ENCODE measurements at places on chromosomes 3 and 15.
A peak's percentile ranks its signal among the peaks of the same experiment; 100 is the strongest.

DNA sequence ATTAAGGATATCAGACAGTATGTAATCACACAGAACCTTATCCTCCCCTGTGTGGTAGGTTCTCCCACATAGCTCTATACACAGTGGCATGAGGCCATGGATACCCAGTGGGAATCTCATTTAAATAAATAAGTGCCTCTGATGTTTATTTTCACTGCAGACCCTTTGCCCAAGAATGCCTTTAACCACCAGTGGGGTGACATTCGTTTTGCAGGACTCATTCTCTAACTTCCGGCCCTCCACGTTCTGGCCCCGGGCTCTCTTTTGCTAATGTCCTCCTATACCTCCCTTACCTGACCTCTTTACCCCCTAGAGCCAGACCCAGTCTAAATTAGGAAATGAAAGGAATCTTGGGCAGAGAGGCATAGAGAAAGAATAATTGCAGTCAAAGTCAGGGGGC lies 8.3 kb downstream of the CCDC80 start:
- DNase-seq: no peak

DNA sequence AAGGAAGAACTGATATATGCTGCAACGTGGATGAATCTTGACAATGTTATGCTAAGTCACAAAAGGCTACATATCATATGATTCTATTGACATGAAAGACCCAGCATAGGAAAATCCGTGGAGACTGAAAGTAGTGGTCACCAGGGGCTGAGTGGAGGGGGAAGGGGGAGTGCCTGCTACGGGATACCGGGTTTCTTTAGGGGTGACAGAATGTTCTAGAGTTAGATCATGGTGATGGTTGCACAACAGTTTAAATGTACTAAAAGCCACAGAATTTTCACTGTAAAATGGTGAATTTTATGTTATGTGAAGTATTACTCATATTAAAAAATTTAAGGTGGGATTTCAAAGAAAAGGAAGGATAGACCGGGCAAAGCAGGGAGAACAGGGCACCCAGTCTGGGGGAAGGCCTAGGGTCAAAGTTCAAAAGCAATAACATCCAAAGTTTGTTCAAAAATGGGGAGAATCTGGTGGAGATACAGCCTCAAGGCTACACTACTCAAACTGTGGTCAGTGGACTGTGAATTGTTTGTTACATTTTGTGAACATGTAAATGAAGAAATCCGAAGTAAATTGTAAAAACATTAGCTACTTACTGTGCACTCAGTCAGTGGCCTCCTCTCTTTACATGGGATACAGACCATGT lies 74.2 kb upstream of the FNDC3B start:
- no peak for DNase-seq

- no peak for DNase-seq
These were observed 18.8 kb upstream of the THRB start for GRCh38 chr3:24513463-24513862.

DNA sequence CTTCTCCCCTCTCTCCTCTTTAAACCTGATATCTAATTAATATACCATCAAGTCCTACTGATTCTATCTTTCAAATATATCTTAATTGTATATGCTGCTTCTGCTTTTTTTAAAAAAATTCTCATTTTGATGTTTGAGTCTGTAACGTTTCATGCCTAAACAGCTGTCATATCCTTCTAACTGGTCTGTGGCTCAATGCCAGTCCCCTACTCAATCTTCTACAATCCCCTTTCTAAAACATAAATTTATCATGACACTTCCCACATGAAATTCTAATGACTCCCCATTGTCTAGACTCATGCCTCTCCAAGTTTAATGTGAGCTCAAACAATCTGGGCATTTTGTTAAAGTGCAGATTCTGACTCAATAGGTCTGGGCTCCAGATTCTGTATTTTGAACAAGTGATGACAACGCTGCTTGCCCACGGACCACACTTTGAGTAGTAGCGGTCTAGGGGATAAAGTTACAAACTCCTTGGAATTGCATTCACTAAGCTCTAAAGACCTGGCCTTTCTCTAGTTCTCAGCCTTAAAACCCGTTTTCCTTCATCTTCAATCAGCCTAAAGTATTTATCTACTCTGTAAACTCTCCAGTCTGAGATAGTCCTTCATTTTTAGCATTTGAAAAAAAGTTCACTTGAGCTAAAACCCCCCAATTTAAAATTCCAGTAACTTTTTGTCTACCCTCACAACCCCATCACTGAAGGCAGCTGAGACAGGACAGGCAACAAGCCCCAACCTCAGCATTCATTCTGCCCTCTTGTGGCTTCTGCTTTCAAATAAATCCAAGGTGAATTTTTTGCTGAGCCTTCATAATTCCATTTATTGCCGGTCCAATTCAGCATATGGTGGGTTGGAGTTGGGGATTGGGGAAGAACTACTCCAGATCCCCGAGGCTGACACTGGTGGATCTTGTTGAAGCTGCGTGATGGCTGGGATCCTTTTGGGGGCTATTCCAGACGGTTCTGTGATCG lies 88.1 kb upstream of the THRB start:
- DNase-seq: no peak

- DNase-seq: peak; percentile 56
These were observed 16.7 kb upstream of the ISLR start for GRCh38 chr15:74156678-74157411.

GRCh38 chr15:98858610-98859023 lies 149.0 kb downstream of the PGPEP1L start:
- no peak for DNase-seq

GRCh38 chr3:161305095-161305991 lies 66.0 kb downstream of the SPTSSB start:
- DNase-seq: no peak

GRCh38 chr3:117168896-117169295 lies 459.3 kb downstream of the TUSC7 start:
- DNase-seq: no peak

- no peak for DNase-seq
These were observed 5.9 kb upstream of the POLG start for GRCh38 chr15:89340573-89340972.

- no peak for DNase-seq
These were observed 257.9 kb downstream of the UACA start for GRCh38 chr15:70505411-70505919.

DNA sequence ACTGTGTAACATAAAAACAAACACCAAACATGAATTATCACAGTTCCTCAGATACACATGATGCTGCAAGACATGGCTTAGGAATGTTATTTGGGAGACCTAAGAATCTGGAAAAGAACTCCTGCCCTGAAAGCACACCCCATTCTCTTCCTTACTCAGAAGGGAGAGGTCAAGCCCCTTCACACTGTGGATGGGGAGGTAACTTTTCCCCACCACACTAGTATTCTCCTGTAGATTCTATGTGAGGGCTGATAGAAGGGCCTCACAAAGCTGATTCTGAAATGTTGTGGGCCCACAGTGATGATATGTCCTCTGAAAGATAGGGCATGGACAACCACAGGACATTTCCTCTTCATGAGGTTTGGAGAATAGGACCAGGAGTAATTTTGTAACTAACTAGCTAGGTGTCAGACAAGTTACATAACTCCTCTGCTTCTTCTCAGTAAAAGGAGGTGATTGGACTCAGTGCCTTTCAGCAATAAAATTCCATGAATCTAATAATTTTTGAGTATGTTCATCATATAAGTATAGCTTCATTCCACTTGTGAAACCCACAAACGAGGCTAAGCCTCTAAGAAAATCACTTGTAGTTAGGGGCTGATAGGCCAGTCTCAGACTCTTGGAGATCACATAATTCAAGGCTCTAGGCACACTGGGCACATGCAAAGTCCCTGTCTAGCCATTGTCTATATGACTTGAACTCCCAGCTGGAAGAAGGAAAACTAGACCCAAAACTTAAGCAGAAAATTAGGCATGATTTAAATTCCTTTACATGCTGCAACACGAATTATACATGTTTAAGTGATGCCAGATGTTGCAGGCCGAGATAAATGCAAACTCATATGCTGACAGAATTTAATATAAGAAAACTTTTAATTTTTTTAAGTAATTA lies 7.5 kb downstream of the PTX3 start:
- DNase-seq: no peak

DNA sequence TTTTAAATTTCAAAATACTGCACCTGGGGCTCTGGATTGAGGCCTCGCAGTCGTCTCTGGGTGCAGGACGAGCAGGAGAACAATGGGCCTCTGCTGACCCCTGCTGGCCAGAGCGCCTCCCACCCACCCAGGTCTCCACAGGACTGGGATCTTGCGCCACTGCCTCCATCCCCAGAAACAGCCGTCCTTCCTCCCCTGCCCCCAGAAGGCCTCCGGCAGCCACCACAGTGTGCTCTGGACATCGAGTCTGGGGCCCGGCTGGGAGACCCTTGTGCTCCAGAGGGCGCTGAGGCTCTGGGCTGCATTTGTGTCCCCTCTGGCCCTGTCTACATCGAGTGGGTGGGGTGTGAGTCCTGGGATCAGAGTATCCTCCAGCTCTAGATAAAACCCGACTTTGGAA lies 6.7 kb upstream of the ACSBG1 start:
- DNase-seq: no peak

All from NCI-H1436 treated with DMSO at 0.1 percent for 48 hours (cell line).